ENCODE measurements at places on chromosomes 6 and 20.
A peak's percentile ranks its signal among the peaks of the same experiment; 100 is the strongest.

- no peak for DNase-seq
Measured at GRCh38 chr20:1688886-1689538, 31.4 kb upstream of the SIRPG start.

DNA sequence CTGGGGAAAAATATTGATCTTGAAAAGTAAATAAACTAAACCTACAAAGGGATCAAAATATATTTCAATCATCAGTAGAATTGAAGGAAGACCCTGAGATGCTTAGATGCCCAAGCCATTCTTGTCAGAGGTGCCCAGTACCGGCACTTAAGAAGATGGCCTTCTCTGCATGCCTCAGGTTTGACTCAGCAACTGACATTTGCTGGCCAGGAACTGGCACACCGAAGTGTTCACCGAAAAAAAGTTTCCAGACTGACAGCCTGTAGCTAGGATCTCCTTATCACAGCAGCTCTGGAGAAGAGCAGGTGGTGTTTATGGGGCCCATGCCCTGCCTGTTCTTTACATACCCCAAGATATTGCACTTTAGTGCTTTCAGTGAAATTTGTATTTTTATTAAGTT, 203.2 kb downstream of the MOXD1 start:
- no peak for DNase-seq

DNA sequence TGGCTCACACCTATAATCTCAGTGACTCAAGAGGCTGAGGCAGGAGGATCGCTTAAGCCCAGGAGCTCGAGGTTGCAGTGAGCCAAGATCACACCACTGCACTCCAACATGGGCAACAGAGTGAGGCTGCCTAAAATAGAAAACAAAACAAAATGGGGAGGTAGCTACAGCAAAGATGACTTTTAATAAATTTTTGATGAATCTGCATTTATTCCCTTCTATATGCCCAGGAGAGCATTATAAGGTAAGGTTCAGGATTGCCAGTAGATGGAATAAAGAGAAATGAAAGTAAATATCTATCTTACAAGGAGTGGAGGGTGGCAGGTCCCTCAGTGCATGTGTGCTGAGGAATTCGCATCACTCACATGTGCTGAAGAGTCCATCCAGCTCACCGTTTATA, 24.2 kb downstream of the UNC5CL start:
- no peak for DNase-seq

DNA sequence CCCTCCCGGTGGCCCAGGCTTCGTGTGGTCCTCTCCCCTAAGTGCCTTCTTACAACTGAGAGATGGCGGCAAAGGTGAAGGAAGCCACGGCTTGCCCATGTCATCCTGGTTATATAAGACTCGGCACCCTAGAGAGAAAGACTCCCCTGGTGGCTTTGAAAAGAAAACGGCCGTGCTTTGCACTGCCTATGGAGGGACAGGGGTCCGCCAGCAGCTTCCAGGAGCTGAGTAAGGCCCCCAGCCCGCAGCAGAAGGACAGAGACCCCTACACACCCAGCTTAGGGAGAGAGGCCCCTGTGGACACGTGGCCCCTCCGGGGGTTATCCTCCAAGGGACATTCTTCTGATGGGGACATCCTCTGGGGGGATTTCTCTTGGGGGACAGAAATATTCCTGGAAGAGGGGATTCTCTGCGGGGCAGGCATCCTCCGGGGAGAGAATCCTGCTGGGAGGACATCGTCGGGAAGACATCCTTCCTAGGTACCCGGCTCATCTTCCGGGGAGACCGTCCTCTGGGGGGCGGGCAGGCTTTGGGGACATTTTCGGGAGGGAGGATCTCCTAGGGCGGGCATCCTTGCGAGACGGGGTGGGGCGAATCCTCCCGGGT, 511 bp upstream of the OGFR start:
- DNase-seq, result no peak

- DNase-seq, result no peak
Measured at GRCh38 chr20:19403549-19403948, 191.1 kb downstream of the SLC24A3 start.

DNA sequence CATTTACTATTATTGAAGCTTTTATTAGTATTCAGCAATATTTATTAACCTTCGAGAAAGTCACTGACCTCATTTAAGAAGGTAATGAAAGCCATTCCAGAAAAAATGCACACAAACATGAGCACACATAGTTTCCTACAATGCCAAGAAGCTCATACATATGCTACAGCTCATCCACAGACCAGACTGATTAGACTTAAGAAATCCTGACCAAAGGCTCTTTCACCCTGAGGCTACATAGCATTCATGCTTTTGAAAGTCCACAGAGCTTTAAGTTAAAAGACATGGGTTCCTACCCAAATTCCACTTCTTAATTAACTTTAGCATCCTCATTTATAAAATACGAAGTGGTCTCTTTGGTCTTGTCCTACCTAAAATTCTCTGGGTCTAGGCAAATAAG, 430.4 kb downstream of the TBC1D32 start:
- DNase-seq, result no peak

- no peak for DNase-seq
Measured at GRCh38 chr20:60326821-60327220, 368.6 kb downstream of the CDH26 start.

DNA sequence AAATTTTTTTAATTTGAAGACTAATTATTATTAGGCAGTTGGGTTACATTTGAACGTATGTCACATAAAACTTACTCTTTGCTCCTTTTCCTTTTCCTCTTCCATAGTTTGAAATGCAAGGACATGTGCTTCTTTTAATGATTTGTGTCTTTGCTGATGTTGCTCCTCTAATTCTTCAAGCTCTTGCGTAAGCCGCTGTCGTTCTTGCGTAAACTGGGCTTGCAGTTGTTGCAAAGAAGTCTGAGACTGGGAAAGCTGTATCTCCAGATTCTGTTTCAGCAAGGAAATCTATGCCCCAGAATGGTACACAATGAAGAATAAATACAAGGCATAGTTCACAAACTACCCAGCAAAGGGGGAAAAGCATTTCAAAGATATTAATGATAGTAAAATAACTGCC, 45.1 kb upstream of the MCM9 start:
- DNase-seq, result peak; percentile 71

DNA sequence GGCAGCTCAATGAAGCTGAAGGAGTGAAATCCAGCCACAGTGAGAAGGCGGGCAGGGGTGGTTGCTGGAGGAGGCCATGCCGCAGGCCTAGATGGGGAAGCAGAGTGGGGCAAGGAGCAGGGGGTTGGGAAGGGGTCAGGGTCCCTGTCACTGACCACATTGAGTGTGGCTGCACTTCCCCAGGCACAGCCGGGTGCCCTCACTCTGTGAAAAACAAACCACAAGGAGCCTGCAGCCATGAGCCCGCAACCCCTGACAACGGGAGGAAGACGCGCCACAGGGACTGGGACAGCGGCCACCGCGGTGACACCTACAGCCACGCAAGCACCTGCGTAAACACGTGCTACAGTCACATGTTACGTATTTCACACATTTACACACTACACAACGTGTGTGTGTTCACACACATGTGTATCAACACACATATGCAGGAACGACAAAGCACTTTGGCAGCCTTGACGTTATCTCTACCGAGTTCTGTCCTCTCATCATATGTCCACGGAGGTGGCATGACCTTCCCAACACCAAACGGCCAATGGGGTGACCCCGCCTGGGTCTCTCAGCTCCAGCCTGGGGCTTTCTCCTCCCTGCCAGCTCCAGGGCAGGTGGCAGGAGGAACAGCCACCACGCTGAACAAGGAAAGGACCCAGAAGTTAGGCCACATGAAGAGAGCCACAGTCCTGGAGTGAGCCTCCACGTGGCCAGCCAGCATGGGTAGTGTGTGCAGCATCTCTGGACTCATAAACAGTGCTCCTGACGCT, 137.6 kb upstream of the RPS6KA2 start:
- no peak for DNase-seq

- no peak for DNase-seq
Measured at GRCh38 chr6:81937296-81937937, 184.9 kb upstream of the TENT5A start.

DNA sequence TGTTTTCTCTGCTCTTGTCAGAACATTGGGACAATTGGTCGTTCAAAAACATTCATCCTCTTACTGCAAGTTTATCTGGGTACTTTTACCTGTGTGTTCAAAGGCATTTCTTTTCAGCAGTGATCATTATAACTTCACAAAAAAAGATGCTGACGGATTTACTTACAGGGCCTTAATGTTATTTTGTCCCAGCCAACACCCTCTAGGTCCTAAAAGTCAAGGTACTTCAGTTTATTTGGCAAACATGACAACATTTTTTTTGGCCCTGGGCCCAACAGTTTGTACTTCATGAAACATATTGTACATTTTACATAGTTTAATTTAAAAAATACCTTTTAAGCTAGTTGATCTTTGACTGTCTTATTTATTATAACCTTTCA, 241.2 kb upstream of the TAB2 start:
- DNase-seq, result no peak

DNA sequence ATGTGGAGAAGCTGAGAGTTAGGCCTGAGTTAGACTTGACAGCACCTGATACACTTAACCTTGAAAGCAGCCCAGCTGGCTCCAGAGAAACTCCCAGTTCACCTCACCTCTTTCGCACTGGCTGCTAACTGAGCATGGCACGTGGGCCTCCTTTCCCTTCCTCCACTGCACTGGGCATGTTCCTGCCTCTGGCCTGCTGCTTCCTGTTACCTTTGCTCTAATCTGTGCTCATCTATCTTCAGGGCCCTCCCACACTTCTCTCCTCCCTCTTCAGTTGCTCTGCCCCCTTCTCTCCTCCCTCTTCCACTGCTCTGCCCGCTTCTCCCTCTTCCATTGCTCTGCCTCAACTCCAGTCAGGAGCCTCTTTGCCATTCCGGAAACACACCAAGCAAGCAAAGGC, 13.7 kb upstream of the UBE2V1 start:
- DNase-seq, result no peak

- no peak for DNase-seq
Measured at GRCh38 chr20:36654506-36654905, 8.5 kb upstream of the SLA2 start.

- DNase-seq, result no peak
Measured at GRCh38 chr6:8499540-8499939, 64.2 kb upstream of the SLC35B3 start.
